ENCODE measurements at places on chromosomes 4 and X.

GRCh38 chr4:135207531-135207930, 1005.9 kb upstream of the PABPC4L start:
- DNase-seq, result peak; percentile 4

GRCh38 chr4:166279261-166279660, 406.2 kb downstream of the TLL1 start:
- DNase-seq, result no peak

GRCh38 chr4:118684873-118685811, at the start of gene METTL14:
TSS of gene METTL14 (plus strand) at chr4:118685392. CDS start at chr4:118685535, 143 bp downstream.
- peak; percentile 92 for DNase-seq

GRCh38 chr4:43224559-43224958, 332.0 kb downstream of the GRXCR1 start:
- DNase-seq, result no peak

- peak; percentile 72 for DNase-seq
These were observed 14.6 kb downstream of the SRPX start for GRCh38 chrX:38206036-38206435.

- no peak for DNase-seq
These were observed 1630.0 kb downstream of the STIM2 start for GRCh38 chr4:28490669-28491068.

- DNase-seq, result no peak
These were observed 23.4 kb downstream of the TRIM75 start for GRCh38 chr4:165077034-165077578.

DNA sequence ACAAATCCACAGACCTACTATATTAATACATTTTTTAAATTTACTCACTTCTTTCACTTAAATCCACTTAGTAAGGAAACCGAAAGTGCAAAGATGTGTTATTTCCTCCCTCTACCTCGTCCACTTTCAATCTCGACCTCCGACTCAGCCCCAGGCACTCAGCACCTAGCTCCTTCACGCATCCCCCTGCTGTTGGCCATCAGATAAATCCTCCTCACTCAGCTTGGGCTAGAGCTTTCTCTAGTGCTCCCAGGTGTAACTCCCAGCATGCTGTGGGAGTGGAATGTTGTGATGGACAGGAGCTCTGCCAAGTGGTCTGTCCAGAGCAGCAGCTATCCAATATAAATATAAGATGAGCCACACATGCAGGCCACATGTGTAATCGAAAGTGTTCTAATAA, 26.7 kb upstream of the TEC start:
- DNase-seq, result no peak

DNA sequence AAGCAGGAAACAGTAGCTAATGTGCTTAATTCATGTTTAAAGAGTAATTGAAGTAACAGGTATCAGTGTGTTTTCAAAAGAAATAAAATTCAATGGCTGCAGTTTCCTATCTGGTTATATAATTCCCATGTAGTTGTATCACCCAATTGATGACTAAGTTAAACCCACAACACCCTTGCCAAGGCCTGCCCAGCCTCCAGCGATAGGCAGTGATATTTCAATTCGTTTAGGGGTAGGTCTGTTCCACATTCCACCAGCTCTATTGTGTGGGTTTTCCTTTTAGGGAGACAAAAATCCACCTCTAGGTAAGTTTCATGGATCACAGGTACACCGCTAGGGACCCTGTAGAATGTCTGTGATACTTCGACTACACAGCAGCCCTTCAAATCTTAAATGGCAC, 24.7 kb upstream of the MXRA5 start:
- DNase-seq, result no peak

Measured in fibroblast of skin of right quadriceps (primary cell).